ENCODE measurements at places on chromosomes 12 and 14. TPM values are rescaled to one million over a fixed set of nuclear protein-coding genes. Genes with fewer than 3 reads are reported as not detected.

GRCh38 chr14:95389471-95390011, 69.8 kb upstream of the CLMN start:
- H3K36me3 ChIP-seq = no peaks in the 10 kb centered on the region
- H3K4me3 ChIP-seq = no peak overlapping the region
- no peaks in the 10 kb centered on the region for H3K4me1 ChIP-seq

GRCh38 chr14:24113379-24113800, 1.2 kb upstream of the DCAF11 start:
- H3K36me3 ChIP-seq = no peaks in the 10 kb centered on the region
- H3K27me3 ChIP-seq = no peaks in the 10 kb centered on the region
- peak overlapping the region; percentile 71 for H3K4me3 ChIP-seq
- DNase-seq = no peak
- peak overlapping the region; percentile 98 for H3K27ac ChIP-seq

DNA sequence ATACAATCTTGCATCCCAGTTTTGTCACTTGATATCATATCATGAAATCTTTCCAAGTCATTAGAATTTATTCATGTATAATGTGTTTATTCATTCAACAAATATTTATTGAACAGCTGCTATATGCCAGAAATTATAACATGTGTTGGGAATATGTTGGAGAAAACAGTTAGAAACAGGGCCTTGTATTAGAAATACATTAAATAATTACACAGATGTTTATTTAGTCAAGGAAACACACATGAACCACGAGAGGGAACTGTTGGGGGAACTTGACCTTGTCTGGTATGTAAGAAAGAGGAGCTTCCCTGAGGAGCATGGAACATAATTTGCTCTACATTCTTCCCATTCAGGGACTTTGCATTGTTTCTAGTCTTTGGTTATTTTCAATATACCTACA, 191.7 kb upstream of the FRMD6 start:
- DNase-seq = no peak
- no peak overlapping the region for H3K4me3 ChIP-seq
- H3K36me3 ChIP-seq = no peaks in the 10 kb centered on the region
- no peak overlapping the region for H3K27ac ChIP-seq

The LRP6 gene
- 36.5 TPM for total RNA-seq

The KLHL33 gene
- 0.39 TPM for total RNA-seq

The MIPOL1 gene
- 19.7 TPM for total RNA-seq

DNA sequence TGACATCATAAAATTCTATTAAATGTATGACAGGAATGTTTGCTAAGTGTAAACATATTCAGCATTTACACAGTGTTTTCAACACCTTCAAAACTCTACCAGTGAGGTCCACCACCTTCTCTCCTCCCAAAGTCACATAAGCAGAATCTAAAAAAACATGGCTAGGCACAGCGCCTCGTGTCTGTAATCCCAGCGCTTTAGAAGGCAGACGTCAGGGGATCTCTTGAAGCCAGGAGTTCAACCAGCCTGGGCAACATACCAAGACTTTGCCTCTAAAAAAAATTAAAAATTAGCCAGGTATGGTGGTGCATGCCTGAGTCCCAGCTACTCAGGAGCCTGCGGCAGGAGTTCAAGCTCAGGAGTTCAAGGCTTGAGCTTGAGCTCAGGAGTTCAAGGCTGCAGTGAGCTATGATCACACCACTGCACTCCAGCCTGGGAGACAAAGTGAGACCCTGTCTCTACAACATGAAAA, 30.0 kb downstream of the NUMB start:
- H3K27me3 ChIP-seq = no peaks in the 10 kb centered on the region
- no peak for DNase-seq
- H3K36me3 ChIP-seq = no peaks in the 10 kb centered on the region
- no peaks in the 10 kb centered on the region for H3K4me1 ChIP-seq
- H3K27ac ChIP-seq = no peak overlapping the region

DNA sequence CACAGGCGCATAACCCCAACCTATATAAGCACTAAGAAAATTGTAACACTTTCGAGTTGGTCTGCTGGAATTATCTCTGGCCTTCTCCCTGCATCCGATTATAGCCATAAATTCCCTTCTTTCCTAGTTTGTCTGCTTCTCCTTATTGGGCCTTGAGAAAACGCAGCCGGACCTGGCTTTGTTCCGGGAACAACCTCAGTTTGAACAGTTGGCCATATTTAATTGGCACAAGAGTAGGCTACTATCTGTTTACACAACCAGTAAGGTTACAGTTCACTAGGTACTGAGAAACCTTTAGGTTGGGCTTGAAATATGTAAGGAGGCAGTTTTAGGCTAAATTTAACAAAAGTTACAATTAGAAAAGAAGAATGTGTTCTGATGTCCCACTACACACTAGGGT, 176.1 kb downstream of the IPO8 start:
- H3K27ac ChIP-seq = no peak overlapping the region
- no peak overlapping the region for H3K4me3 ChIP-seq
- no peaks in the 10 kb centered on the region for H3K27me3 ChIP-seq
- H3K36me3 ChIP-seq = no peaks in the 10 kb centered on the region
- no peak for DNase-seq

- no peak overlapping the region for H3K4me3 ChIP-seq
- H3K4me1 ChIP-seq = no peaks in the 10 kb centered on the region
- no peaks in the 10 kb centered on the region for H3K36me3 ChIP-seq
- no peak overlapping the region for H3K27ac ChIP-seq
- DNase-seq = peak; percentile 50
Observed at GRCh38 chr14:95496111-95496681, 20.3 kb downstream of the SYNE3 start.

- no peaks in the 10 kb centered on the region for H3K4me1 ChIP-seq
- H3K27me3 ChIP-seq = no peaks in the 10 kb centered on the region
Observed at GRCh38 chr12:7264538-7264937, 39.3 kb upstream of the ACSM4 start.

The PDE6H gene
- total RNA-seq = not detected

- no peak overlapping the region for H3K4me3 ChIP-seq
- no peaks in the 10 kb centered on the region for H3K27me3 ChIP-seq
- no peaks in the 10 kb centered on the region for H3K36me3 ChIP-seq
- no peaks in the 10 kb centered on the region for H3K4me1 ChIP-seq
- no peak overlapping the region for H3K27ac ChIP-seq
Observed at GRCh38 chr14:91241863-91242262, 2.6 kb downstream of the GPR68 start.

GRCh38 chr14:68711561-68712309, 81.1 kb downstream of the ZFP36L1 start:
- no peak overlapping the region for H3K4me3 ChIP-seq
- H3K27ac ChIP-seq = no peak overlapping the region
- H3K4me1 ChIP-seq = no peaks in the 10 kb centered on the region
- H3K36me3 ChIP-seq = no peaks in the 10 kb centered on the region
- DNase-seq = no peak
